Endothelial cell of umbilical vein (primary cell): ENCODE measurements at places on chromosomes 11 and 22.

DNA sequence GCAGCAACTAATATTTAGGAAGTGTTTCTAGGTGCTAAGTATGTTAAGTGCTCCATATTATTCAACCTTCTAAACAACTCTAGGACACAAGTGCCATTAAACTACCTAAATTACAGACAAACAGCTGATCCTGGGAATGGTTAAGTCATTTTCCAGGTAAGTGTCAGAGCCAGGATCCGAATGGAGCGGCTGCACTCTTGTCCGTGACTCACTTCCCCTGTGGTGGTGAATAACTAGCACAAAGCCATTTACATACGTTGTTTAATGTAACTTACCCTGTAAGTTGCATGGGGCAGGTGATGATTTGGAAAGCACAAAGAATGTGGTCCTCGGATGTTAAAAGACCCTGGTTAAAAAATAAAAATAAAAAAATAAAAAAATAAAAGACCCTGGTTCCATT, 8.8 kb upstream of the PRG2 start:
- H3K36me3 ChIP-seq = no peaks in the 10 kb centered on the region
- peaks cover 7% of the 10 kb centered on the region for H3K4me1 ChIP-seq
- H3K27me3 ChIP-seq = no peaks in the 10 kb centered on the region
- peak; percentile 27 for DNase-seq

GRCh38 chr11:121494355-121495099, 41.8 kb upstream of the SORL1-AS1 start:
- no peak for DNase-seq
- no peaks in the 10 kb centered on the region for H3K36me3 ChIP-seq
- H3K4me3 ChIP-seq = no peak overlapping the region

- peak overlapping the region; percentile 43 for H3K27ac ChIP-seq
- no peaks in the 10 kb centered on the region for H3K36me3 ChIP-seq
- H3K4me1 ChIP-seq = peaks cover 15% of the 10 kb centered on the region
- peak overlapping the region; percentile 1 for H3K4me3 ChIP-seq
Observed at GRCh38 chr11:335779-336658, 15.4 kb upstream of the IFITM3 start.

DNA sequence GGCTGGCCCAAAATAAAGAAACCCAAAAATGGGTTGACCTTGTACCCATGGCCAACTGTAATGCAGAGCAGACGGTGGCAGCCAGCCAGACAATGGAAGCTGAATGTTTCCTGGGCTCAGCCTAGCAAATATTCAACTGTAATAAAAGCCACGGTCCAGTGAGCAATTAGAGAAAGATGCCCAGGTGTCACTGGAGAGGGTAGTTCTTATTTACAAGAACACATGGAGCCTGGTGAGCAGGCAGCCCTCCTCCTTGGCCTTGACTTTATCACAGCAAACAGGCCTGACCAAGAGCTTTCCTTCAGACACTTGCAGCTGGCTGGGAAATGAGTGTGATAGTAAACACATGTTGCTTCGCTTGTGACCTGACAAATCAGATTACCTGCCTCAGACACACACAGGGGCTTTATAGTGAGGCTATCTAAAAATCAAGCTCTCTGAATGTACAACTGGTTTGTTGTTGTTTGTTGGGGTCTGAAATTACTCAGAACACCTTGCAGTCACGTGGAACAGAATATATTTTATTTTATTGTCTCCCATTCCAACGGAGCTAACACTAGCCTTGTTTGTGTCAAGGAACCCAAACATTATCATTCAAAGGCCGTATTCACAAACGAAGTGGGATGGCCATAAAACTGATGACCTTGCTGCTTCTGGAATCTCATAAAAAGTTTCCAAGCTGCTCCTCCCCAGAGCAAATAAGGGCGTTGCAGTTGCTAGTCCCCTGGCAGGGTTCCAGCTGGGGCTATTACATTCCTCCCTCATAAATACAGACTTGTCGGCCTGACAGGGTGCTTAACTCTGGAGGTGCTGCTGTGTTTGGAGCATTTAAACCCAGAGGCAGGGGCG, 161.1 kb downstream of the BBOX1 start:
- no peak overlapping the region for H3K27ac ChIP-seq
- peaks cover 60% of the 10 kb centered on the region for H3K27me3 ChIP-seq
- DNase-seq = no peak
- H3K4me1 ChIP-seq = no peaks in the 10 kb centered on the region
- H3K4me3 ChIP-seq = no peak overlapping the region
- no peaks in the 10 kb centered on the region for H3K36me3 ChIP-seq

GRCh38 chr11:34150494-34151151, 45.2 kb downstream of the NAT10 start:
- H3K27ac ChIP-seq = no peak overlapping the region
- no peaks in the 10 kb centered on the region for H3K4me1 ChIP-seq
- peaks cover 11% of the 10 kb centered on the region for H3K36me3 ChIP-seq
- no peak overlapping the region for H3K4me3 ChIP-seq
- no peaks in the 10 kb centered on the region for H3K27me3 ChIP-seq

- DNase-seq = no peak
- no peaks in the 10 kb centered on the region for H3K4me1 ChIP-seq
- peaks cover 6% of the 10 kb centered on the region for H3K27me3 ChIP-seq
- H3K4me3 ChIP-seq = no peak overlapping the region
Observed at GRCh38 chr11:100641456-100641855, 45.6 kb upstream of the ARHGAP42 start.

- H3K4me3 ChIP-seq = no peak overlapping the region
- H3K27ac ChIP-seq = no peak overlapping the region
- H3K27me3 ChIP-seq = no peaks in the 10 kb centered on the region
- H3K36me3 ChIP-seq = no peaks in the 10 kb centered on the region
Observed at GRCh38 chr11:131299598-131300438, 70.6 kb upstream of the NTM start.

- H3K27ac ChIP-seq = no peak overlapping the region
- peaks cover 1% of the 10 kb centered on the region for H3K36me3 ChIP-seq
- peaks cover 6% of the 10 kb centered on the region for H3K4me1 ChIP-seq
- H3K4me3 ChIP-seq = no peak overlapping the region
Observed at GRCh38 chr11:121067453-121067852, 33.6 kb upstream of the TECTA start.

GRCh38 chr22:23763954-23764353, 1.2 kb downstream of the C22orf15 start:
- peaks cover 3% of the 10 kb centered on the region for H3K36me3 ChIP-seq
- H3K27me3 ChIP-seq = no peaks in the 10 kb centered on the region
- H3K27ac ChIP-seq = no peak overlapping the region
- H3K4me3 ChIP-seq = no peak overlapping the region

DNA sequence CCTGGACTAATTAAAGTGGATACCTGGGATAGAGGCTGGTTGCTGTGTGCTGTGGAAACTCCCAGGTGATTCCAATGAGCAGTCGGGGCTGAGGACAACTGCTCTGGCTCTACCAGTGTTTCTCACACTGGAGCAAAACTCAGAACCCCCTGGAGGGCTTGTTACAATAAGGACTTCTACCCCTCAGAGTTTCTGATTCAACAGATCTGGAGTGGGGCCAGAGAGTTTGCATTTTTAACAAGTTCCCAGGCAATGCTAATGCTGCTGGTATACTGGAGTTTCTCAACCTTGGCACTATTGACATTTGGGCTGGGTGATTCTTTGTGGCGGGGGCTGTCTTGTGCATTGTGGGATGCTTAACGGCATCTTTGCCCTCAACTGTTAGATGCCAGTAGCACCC, 353.7 kb downstream of the MIAT start:
- no peaks in the 10 kb centered on the region for H3K4me1 ChIP-seq
- no peak for DNase-seq
- no peaks in the 10 kb centered on the region for H3K36me3 ChIP-seq
- H3K27me3 ChIP-seq = no peaks in the 10 kb centered on the region
- no peak overlapping the region for H3K27ac ChIP-seq

DNA sequence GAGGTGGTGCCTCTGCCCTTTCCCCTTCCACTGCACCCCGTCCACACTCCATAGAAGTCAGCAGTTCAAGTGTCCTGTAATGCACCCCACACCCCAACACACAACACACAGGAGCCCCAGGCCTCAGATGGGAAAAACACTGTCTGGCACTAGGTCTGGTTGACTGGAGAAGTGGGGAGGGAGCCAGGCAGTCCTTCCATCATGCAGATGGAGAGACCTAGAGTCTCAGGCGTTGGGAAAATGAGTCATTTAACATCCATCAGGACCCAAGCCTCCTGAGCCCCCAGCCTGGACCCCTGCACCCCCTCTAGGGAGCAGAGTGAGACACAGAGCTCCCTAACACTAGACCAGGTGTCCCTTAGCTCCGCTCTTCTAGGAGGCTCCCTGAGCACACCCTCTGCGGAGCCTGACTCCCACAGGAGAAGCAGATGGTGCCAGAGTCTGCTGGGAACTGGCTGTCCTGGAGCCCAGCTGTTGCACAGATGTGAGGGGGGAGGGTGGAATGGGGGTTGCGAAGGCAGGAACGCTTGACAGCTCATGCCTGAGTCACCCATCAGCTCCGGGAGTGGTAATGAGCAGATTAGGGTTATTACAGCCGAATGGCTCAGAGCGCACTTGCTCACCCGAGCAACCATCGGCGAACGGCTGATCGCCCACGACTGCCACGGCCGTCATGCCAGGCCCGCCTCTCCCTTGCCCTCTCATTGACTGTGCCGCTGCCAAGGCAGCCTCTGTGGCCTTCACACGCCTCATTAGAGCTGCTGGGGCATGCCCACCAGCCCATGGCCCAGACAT, 22.1 kb upstream of the SYT7 start:
- H3K36me3 ChIP-seq = no peaks in the 10 kb centered on the region
- H3K27ac ChIP-seq = no peak overlapping the region
- H3K4me3 ChIP-seq = no peak overlapping the region

- no peak overlapping the region for H3K27ac ChIP-seq
- DNase-seq = no peak
- H3K36me3 ChIP-seq = no peaks in the 10 kb centered on the region
- H3K27me3 ChIP-seq = no peaks in the 10 kb centered on the region
Observed at GRCh38 chr11:35014346-35014745, 97.9 kb downstream of the PDHX start.

DNA sequence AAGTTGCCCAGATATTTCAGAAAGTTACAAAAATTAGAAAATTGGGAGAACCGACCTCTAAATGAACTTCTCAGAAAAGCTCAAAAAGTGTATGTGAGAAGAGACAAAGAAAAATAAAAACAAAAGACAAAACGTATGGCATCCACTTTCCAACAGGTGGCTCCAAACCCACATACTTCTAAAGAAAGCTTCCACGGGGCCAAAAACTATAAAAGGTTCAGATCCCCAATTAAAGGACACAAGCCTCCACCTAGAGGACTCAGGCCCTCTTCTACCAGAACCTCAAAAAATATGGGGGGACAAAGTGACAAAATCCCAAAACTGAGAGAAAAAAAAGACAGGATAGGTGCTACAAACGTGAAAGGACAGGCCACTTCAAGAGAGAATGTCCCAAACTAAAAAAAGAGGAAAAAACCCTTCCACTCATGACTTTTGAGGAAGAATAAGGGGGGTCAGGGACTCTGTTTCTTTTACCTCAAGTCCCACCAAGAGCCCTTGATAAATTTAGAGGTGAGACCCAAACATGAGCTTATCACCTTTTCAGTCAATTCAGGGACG, 8.8 kb downstream of the SCGB2A1 start:
- H3K4me3 ChIP-seq = no peak overlapping the region
- H3K27me3 ChIP-seq = peaks cover 9% of the 10 kb centered on the region
- H3K36me3 ChIP-seq = no peaks in the 10 kb centered on the region
- no peak overlapping the region for H3K27ac ChIP-seq
- peak; percentile 31 for DNase-seq

DNA sequence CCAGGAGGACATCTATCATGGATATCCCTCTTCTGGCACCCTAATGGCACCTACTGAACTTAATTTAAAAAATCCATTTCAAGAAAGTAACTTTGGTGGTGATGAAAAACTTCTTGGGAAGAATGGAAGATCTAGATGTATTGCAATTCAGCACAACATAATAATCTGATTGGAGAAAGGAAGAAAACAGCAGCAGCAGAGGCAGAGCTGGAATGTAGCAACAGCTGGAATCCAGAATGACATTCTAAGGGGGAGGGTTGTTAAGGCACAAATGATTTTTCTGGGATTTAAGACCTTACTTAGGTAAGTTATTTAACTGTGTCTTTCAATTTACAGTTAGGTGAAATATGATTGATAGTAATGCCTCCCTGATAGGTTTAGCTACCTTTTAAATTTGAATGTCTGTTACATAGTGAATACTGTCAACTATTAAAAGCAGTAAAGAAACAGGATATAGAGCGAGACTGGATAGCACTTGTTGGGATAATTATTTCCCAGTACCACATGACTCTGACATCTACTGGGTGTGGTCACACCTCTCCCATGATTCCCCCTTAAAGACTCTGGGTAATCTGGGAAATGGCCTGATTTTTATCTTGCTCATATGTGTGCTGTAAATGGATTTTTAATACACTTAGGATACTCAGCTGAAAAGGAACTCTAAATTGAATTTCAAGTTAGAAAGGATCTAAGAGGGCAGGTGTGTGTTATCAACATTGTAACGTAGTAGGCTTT, 11.7 kb downstream of the CAPRIN1 start:
- no peak for DNase-seq
- no peak overlapping the region for H3K4me3 ChIP-seq
- H3K36me3 ChIP-seq = peaks cover 3% of the 10 kb centered on the region
- H3K27ac ChIP-seq = no peak overlapping the region
- no peaks in the 10 kb centered on the region for H3K27me3 ChIP-seq

DNA sequence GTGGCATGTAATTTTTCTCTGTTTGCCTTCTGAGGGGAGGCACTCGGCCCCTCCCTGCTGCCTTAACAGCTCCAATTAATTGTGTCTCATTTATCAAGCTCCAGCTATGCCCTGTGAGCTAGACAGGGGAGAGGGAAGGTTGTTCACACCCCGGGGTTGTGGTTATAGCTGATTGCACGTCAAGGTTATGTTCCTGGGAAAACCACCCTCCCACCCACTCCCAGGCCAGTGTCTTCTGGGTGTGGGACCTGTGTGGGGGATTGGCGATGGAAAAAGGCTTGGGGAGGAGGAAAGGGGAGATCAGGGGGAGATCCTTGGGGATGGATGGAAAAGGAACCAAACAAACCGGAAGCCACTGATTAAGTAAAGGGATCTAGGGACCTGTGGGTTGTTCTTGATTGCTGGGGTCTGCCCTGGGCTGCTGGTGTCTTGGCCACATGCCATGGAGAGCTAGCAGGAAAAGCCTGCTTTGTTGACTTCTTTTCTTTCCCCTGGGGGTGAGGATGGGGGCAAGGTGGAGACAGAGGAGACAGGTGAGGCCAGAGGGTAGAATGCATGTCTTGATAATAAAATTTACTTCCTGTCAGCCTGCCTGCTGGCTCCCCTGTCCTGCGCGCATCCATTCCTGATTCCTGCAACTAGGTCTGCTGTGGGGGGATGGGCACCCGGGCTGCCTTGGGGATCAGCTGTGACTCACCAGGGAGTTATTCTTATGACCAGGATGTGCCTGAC, 13.5 kb upstream of the SORL1-AS1 start:
- H3K27ac ChIP-seq = peak overlapping the region; percentile 34
- DNase-seq = no peak
- H3K4me1 ChIP-seq = peaks cover 32% of the 10 kb centered on the region
- H3K27me3 ChIP-seq = peaks cover 2% of the 10 kb centered on the region
- no peak overlapping the region for H3K4me3 ChIP-seq
